ENCODE measurements at places on chromosomes 11 and 22. TPM values are rescaled to one million over a fixed set of nuclear protein-coding genes. Genes with fewer than 3 reads are reported as not detected.

Gene CCDC81
- 0.87 TPM for total RNA-seq

DNA sequence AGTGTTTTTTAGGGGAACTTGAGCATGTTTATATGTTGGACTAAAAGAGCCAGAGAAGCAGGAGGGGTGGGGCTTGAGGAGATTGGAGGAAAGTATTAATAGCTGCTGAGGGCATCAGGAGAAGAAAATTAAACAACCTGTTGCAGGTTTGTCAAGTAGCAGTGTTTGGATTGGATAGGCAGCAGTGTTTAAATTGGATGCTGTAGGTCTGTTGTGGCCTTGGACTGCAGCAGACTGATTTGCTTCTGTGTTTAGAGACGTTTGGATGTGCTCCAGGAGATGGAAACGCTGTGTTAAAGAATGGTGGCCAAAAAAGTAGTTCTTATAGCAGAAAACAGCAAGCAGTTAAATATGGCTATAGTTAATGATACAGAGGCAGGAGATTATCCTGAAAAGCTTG is 5.7 kb downstream of the EIF3L start:
- no peak for DNase-seq

DNA sequence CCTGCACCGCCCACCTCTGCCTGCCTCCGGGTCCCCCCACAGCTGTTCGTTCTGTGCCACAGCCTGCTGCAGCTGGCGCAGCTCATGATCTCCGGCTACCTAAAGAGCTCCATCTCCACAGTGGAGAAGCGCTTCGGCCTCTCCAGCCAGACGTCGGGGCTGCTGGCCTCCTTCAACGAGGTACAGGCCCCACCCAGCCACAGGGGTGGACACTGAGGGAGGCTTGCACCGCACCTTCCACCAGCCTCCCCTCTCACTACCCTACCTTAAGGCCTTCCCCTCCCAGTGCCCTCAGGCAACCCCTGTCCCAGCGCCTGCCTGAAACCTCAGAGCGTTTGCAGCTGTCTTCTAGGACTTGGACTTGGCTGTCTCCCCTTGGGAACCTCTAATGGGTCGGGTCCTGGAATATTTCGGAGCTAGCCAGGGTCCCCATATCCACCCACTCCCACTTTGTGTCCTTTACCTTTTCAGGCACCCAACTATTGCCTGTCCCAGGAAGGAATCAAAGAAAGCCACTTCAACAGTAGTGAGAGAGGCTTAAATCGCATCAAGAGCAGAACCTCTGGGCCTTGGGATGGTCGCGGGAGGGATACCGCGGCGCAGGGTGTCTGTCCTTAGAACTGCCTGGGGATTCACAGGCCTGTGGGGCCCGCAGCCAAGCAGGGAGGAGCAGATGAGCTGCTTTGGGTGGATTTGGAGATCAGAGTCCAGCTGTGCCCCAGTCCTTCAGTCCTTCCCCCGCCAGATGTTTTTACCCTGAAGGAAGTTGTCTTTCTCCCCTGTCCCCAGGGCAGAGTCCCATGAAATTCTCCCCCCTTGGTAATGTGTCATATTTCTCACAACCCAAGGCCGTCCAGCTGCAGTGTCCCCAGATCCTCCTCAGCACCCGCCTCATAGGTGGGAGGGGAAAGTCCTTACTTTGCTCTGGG is 13.3 kb downstream of the SLCO2B1 start:
- no peak for DNase-seq

DNA sequence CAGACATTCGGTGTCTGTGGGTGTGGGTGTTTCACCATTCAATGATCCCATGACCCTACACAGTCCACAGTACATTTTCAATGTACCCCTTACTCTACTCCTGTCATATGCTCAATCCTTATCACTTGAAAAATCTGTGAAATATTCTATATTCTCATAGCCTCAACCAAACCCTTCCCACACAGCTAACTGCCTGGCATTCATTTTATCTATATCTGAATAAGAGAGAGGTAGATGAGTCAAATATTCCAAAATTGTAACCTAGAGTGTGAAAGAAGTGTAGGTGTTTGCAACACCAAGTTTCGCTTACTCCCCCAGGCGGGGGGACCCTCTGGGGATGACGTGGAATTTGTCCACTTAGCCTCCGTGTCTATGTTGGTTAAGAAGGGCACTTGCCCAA is 354.8 kb downstream of the ETS1 start:
- DNase-seq: no peak

DNA sequence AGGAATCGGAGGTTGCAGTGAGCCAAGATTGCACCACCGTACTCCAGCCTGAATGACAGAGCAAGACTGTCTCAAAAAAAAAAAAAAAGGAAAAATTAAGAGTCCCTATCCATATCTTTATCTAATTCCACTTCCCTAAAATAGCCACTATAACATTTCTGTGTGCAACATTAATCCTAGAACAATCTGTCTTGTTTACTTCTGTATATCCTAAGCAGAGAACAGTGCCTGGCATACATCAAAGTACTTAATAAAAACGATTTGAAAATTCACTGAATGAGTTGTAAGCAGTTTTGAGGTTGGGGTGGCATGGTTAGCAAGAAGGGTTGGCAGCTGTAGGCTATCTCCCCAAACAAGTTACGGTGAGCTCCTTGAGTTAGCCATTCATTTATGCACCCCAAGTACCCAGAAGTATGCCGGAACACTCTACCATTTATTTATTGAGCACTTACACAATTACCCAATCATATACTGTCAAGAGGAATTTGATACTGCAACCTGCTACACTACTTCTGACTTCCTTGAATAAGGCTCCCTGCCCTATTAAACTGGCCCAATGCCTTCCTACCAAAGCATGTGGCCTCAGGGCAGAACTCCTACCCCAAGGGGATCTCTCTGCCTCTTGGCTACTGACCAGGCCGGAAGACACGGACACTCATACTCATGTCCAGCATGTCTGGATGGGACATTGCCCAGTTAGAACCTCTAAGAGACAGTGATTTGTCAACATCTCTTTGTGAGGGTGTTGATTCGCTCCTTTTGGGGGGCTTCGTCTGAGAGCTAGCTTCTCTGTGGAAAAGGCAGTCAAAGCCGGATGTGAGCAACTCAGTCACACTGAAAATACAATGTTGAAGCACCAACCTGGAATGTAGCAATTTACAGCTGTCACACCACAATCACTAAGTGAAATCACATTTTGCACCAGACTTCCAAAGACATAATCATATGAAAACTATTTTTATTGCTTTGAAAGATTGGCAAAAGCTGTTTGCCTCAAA is 16.3 kb upstream of the TMEM41B start:
- no peak for DNase-seq

GRCh38 chr11:8338138-8338537 is 74.5 kb upstream of the LMO1 start:
- DNase-seq: peak; percentile 21

DNA sequence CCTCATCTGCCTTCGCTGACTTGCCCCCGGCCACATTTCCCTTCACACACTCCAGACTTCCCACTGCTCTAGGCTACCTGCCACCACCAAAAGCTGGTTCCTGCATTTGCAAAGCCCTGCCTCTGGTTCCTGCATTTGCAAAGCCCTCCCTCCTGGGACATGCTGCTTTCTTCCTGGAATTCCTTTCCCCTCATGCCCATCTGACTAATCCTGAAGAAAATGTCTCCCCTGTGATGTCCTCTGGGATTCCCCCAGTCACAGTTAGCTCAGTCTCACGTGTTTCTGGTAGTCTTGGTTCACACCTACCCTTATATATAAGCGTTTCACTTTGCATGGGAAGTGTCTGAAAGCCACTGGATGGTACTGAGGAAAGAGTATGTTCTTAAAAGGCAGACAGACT is 206.9 kb downstream of the DBX1 start:
- no peak for DNase-seq

All from OCI-LY7 (cell line).